ENCODE measurements at places on chromosomes 6 and 20. TPM values are rescaled to one million over a fixed set of nuclear protein-coding genes. Genes with fewer than 3 reads are reported as not detected.

GRCh38 chr6:105890521-105891244 lies 195.5 kb upstream of the PRDM1 start:
- DNase-seq, result no peak

The C2 gene
- total RNA-seq, result 4.7 TPM

- DNase-seq, result no peak
Observed at GRCh38 chr6:110514818-110515217, 38.4 kb upstream of the SLC22A16 start.

DNA sequence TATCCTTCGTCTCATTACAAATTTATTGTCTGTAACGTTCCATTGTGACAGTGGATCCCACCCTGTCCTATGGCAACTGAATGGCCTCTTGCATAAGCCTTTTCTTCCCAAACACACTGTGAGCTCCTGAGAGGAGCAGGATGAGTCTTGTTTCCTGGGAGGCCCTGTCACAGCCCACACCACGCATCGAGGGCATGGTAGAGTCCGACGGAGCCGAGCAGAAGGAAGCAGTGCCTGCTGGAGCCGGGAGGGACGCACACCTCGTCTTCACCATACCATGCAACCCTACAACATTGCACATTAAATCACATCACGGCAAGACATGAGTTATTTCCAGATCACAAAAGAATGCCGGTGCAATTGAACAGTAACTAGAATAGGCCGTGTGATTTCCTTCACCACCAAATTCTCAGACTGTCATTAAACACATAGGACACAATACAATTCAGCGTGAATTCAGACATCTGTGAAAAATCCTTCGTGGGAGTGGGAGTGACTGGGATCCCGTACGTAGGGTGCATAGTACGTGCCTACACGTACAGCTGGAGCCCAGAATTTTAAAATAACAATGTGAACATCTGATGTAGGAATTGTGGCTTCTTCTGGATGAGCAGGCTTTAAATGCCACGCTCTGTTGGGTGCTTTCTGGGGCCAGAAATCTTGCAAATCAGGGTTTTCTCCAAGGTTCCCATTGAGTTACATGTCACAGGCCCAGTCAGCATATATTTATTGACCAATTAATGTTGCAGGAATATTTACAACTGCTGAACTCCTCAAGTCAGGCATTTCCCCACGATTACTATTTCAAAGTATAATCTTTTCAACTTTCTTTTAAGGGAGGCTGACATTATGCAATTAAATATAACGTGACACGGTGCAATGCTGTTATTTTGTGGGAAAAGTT lies 201.8 kb downstream of the TTLL2 start:
- no peak for DNase-seq

The SLC22A7 gene
- 0.31 TPM for total RNA-seq

- peak; percentile 48 for DNase-seq
Observed at GRCh38 chr6:3732345-3733141, 19.0 kb downstream of the PXDC1 start.

DNA sequence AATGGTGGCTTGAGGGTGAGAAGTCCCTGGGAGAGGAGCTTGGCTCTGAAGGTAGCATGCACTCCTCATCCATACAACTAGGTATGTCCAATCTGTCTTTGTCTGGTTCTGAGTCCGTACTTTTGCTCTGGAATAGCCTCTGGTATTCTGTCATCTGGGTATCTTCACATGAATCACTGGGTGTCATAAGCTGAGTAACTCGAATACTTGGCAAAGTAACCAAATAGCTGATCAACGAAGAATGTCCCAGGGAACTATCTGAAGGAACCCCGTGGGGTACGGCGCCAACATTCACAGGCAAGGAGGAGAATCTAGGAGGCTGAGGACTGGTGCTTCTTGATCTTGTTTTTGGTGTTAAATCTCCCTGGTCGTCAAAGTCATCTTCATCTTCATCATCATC lies 184.8 kb downstream of the HIVEP2 start:
- DNase-seq, result no peak

- no peak for DNase-seq
Observed at GRCh38 chr6:167470101-167470835, 145.4 kb downstream of the TTLL2 start.

The TSPYL4 gene
- 70.2 TPM for total RNA-seq

DNA sequence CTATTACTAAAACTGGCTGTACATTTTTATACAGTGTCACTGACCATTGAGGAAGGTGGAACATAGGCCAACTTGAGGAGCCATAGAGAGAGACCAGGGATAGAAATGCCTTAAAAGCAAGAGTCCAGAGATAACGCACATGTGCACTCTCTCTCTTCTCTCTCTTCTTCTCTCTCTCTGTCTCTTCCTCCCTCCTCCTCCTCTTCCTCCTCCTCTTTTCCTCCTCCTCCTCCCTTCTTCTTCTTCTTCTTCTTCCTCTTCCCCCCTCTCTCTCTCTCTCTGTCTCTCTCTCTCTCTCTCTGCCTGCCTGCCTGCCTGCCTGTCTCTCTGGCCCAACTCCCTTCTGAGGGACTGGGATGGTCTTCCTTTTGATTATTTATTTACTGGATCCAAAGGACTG lies 16.3 kb upstream of the ADIG start:
- no peak for DNase-seq

DNA sequence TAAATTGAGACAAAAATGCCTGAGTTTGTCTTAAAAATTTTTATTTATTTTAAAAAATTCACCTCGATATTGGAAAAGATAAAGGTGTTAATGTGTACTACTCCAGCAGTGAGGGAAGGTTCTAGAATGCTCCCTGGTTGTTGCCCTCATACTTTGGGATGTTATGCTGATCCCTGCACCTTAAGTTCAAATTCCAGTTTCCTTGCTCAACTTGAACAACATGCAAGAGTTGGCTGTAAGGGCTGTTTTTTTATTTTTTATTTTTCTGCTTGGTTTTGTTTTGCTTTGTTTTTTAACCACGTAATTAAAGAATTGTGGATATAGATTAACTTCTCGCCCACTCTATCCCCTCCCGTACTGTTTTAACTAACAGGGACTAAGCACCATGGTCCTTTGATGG lies 158.7 kb upstream of the CITED2 start:
- DNase-seq, result no peak

The SLC35A1 gene
- 27.1 TPM for total RNA-seq

Data from occipital lobe (tissue), 3 donors.